ENCODE measurements at places on chromosomes 16 and 17.

- no peak for DNase-seq
These were observed 5.1 kb downstream of the NME3 start for GRCh38 chr16:1766231-1766630.

DNA sequence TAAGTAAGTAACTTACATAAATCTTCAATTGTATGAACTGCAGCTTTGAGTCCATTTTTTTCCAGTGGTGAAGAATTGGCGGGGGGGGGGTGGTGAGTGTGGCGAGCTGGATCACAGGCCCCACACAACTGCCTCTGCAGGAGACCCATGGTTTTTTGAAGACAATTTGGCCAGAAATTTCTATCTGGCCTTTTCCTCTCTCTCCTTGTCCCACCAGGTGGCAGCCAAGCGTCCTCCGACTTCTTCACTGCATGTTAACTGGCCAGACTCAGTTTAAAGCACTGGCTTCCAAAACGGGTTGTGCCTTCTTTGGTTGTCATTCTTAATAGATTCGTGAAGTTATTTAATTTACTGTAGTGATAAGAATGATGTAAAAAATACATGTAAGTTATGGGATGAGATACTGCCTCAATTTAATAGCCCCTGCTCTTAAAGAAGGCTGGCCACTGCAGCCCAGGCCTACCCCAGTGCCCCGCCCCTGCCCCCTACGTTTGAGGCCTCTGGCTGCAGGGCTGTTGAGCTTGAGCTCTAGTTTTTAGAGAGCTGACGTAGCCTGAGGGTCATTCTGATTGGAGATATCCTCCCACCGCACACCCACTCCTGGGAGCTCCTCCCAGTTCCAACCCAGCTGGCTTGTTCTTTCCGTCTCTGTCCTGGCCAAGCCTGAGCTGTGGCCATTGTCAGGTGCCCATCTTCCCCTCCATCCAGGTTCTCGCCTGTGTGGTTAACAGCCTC, 36.4 kb downstream of the AKAP1 start:
- no peak for DNase-seq

- no peak for DNase-seq
These were observed 2.6 kb downstream of the SRCIN1 start for GRCh38 chr17:38602956-38603785.

- DNase-seq = no peak
These were observed 577 bp downstream of the ZNF646 start for GRCh38 chr16:31074814-31075183.

GRCh38 chr17:34171245-34171818, 83.8 kb upstream of the CCL2 start:
- no peak for DNase-seq

GRCh38 chr16:14957576-14958322, 17.1 kb upstream of the PDXDC1 start:
- DNase-seq = no peak

DNA sequence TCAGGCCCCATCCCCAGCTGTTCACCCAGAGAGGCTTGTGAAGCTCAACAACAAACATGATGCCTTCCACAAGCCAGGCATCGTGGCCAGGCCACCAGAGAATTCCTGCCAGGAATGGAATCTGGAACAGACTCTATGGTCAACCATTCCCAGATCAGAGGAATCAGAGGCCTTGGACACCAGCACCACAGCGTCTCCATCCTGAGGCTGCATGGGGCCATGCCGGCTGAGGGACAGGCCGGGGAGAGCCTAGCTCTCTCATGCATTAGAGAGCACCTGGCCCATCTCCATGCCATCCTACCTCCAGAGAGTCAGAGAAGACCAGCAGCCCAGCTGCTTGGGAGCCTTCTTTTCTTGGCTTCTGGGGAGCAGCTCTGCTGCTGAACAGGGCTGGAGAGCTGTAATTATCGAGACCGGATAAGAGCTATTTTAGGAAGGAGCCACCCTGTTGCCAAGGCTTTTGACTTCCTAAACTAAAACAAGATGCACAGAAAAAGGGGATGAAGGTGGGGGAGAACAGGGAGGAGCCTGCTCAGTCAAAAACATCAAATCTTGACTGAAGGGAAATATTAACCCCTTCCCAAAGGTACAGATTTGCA, 24.5 kb upstream of the MTMR4 start:
- no peak for DNase-seq

DNA sequence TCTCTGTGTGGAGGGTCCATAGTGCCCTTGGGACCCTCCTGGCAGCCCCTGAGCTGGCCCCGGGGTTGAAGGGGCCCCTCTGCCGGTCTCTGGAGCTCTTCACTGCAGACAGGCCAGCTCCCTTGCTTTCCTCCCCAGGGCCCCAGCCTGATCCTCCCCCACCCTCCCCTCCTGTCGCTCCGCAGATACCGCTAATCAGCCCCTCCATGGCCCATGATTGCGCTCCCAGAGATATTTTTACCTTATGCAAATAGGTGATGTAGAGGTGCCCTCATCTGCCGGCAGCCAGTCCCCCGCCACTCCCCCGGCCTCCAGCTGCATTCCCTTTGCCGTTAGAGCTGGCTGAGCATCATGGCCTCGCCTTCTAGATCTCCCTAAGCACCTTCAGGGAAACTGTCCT, 9.2 kb downstream of the MMP15 start:
- no peak for DNase-seq

DNA sequence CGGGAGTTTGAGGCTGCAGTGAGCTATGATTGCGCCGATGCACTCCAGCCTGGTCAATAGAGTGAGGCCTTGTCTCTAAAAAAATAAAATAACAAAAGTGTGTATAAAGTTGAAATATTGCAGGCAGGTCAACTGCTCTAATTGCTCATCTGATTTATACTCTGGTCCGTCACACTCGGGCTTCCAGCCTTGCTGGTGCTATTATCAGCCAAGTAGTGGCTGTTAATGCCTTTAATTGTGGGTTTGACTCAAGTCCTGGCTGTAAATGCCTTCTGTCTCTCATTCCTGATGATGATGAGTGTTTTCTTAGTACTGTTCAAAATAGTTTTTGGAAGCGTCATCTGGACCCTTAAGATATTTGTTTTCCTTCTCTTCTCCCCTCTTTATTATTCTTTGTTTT, 18.4 kb downstream of the SYT17 start:
- DNase-seq = no peak

GRCh38 chr17:43986225-43986981, 18.0 kb upstream of the NAGS start:
- DNase-seq = no peak

GRCh38 chr17:17682293-17682736, 1.1 kb downstream of the RAI1 start:
- no peak for DNase-seq

GRCh38 chr16:27232901-27233625, 29.7 kb downstream of the KDM8 start:
- DNase-seq = no peak

GRCh38 chr17:47252766-47253512, 688 bp upstream of the ITGB3 start:
- no peak for DNase-seq

GRCh38 chr16:56477096-56477878, 25.9 kb downstream of the OGFOD1 start:
- no peak for DNase-seq

- DNase-seq = no peak
These were observed 58.5 kb downstream of the HS3ST3B1 start for GRCh38 chr17:14359163-14360020.

DNA sequence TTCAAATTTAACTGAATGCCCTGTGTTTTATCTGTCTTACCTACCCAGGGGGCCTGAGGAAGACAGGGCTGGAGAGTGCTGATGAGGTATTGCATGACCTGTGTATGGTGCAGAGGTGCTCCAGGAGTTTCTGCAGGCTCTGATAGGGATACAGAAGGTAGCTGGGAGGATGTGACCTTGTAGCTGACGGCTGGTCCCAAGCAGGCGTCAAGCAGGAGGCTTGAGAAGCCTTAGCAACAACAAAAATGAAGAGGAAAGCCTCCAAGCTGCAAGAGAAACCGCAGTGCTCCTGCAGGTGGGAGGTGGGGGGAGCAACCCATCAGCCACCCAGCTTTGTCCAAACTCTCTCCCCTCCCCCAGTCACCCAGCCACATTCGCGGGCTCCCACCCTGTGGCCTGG, 40.4 kb downstream of the LAT start:
- no peak for DNase-seq
